ENCODE measurements at places on chromosomes 5 and 9.

- no peak for DNase-seq
Measured at GRCh38 chr9:107569174-107569573, 79.6 kb upstream of the KLF4 start.

GRCh38 chr9:19161257-19162025 is 34.1 kb upstream of the PLIN2 start:
- no peak for DNase-seq

GRCh38 chr5:68484307-68485068 is 268.9 kb downstream of the PIK3R1 start:
- no peak for DNase-seq

DNA sequence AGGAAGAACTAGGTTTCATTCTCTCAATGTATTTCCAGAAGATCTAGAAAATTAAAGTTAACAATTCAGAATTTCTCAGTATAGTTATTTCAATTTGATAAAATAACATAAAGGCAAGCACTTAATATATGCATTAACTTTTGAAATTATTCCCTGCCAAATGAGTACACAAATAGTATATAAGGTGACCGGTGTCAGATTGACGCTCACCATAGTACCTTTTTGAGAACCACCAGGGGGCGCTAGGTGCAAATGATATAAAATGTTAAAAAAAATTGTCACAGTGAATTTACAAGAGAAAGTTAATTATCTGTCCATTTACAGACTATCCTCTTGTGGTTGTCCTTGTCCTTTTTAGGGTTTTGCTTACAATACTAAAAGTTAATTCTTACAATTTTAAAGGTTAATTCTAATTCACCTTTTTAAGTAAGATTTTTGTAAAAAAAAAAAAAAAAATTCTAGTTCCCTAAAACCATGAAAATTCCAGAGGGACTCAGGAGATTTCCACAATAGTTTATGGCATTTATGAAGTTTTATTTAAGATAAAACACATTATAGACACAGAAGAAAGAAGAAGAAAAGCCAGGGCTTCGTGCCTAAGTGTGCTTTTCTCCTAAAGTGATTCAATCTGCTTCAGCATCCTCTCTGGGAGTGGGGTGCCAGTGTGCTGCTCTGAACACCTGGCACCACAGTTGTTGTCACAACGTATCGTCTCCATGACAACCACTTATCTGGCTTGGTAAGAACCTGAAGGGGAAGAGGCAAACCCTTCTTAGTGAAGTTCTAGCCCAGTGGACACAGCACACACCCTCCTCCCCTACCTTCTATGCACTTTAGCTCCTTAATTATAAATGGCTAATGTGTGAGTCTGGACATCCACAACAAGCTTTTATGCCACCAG is 1.7 kb downstream of the ADAMTS16 start:
- DNase-seq: peak; percentile 53

GRCh38 chr9:134328841-134329575 is 2.8 kb downstream of the RXRA start:
- DNase-seq: no peak

DNA sequence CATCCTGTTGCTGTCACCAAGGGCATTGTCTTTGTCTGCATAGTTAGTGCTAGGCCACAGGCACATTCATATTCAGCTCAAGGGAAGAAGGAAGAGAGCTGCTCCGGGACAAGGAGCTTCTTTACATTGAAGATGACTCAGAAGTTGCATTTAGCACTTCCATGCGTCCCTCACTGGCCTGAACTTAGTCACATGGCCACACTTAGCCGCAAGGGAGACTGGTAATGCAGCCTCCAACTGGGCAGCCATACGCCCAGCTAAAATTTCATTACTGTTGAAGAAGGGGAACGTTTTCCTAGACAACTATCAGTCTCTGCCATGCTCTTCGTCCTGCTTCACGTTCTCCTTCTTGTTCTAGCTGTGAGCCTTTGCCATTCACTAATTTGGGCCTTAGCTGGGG is 20.0 kb downstream of the ACTL7B start:
- no peak for DNase-seq

- no peak for DNase-seq
Measured at GRCh38 chr9:97474372-97474925, 27.0 kb upstream of the TMOD1 start.

DNA sequence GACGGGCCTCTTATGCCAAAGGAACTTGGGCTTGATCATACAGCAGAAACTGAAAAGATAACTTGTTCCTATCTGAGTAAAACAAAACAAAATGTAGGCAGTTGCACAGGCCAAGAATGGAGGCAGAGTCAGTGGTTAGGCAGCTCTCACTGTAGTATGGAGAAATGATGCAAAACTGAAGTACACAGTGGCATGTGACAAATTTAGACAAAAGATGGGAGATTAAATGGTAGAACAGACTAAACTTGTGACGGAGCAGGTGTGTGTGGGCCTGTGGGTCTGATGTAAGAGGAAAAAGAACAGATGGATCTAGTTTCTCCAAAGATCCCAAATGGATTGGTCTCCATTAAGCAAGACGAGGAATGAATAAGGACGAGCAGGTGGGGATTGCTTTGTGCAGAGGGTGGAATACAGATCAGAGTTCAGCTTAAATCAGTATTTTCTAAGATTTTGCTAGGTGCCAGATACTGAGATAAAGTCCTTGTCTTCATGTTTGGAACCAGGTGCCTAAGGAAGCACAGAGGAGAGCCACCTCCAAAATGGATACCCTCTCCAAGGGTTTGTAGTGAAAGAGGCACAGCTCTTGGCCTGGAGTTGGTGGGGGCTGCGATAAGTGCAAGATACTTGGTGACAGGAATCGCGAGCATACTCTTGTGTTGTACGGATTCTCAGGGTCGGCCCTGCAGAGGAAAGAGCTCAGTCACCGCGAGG is 722 bp upstream of the DCP2 start:
- no peak for DNase-seq

GRCh38 chr9:70398145-70398556 is 16.3 kb downstream of the KLF9 start:
- no peak for DNase-seq

- DNase-seq: peak; percentile 4
Measured at GRCh38 chr5:160434022-160434531, 12.4 kb downstream of the PTTG1 start.

DNA sequence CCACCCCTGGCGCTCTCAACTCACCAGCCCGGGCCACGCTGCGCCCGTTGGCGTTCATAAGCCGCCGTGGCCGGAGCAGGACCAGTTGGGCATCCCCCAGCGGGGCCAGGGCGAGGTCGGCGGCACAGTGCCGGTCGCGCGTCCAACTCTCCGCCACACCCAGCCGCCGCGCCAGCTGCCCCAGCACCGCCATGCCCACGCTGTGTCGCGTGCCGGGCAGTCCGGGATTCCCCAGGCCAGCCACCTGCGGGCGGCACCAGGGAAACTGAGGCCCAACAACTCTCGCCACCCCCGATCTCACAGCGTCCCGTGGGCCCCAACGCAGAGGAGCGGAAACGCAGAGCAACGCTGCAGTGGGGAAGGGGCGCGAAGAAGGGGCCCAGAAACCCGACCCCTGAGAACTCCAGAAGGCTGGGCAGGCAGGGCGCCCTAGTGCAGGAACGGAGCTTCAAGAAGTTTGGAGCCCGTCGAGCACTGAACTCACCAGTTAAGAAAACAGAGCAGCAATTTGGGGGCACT is 453 bp downstream of the PTRH1 start:
- DNase-seq: no peak

GRCh38 chr9:23662320-23662719 is 163.7 kb downstream of the ELAVL2 start:
- DNase-seq: no peak

GRCh38 chr5:39156082-39156481 is 63.3 kb downstream of the FYB1 start:
- no peak for DNase-seq

DNA sequence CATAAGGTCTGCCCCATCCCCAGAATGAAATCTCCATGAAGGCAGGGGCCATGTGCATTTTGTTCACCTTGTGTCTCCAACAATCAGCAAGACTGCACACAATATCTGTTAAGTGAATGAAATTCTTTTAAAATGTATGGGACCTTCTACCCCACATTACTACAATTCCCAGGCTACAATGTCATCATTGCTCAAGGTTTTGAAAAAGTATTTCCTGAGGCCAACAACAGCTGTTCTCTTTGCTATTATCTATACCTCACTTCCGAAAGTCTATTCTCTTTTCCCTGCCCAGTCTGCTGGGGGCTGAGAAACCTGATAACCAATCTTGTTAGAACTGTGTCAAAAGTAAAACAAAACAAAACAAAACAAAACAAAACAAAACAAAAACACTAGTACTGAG is 29.2 kb downstream of the HOMER1 start:
- DNase-seq: no peak

- DNase-seq: no peak
Measured at GRCh38 chr5:160039810-160040470, 31.0 kb downstream of the TTC1 start.

GRCh38 chr9:84953797-84954705 is 284.5 kb downstream of the NTRK2 start:
- peak; percentile 74 for DNase-seq

DNA sequence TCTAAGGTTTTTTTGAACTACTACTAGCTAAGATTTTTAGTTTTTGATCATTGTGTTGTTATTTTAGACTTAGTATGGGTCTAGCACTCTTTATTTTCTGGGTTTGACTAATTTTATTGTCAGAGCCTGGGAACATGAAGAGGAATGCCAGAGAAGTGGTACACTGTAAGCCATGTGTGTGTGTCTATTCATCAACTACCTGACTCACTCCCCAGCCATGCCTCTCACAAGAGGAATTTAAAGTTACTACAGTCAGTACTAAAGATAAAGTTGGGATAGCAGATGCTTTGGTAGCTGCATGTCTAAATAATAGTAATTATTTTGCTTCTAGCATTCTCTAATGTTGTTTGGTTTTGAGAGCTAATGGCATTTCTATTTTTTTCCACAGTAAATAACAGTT is 264.8 kb downstream of the CSNK1G3 start:
- no peak for DNase-seq

DNA sequence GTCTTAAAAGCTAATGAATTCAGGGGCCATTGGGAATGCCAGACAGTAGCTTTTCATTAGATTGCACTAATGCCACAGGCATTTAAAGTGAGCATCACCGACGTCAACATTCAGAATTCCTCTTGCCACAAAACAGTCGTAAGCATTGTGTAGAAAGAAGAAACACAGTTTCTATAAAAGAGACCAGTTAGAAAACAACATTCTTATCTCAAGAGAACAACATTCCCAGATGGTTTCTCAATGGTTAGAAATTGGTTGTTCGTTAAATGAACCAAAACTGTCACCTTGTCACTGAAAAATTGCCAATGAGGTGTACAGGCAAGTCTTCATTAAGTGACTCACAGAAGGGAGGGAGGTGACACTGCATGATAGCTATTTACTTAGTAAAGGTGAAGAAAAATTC is 401.6 kb upstream of the PRR16 start:
- no peak for DNase-seq

Measured in NCI-H1092 treated with DMSO at 0.1 percent for 48 hours (cell line).